ENCODE measurements at places on chromosomes 7 and 10.
A peak's percentile ranks its signal among the peaks of the same experiment; 100 is the strongest.

GRCh38 chr10:59011972-59012632, 164.3 kb upstream of the PHYHIPL start:
- DNase-seq, result peak; percentile 44

DNA sequence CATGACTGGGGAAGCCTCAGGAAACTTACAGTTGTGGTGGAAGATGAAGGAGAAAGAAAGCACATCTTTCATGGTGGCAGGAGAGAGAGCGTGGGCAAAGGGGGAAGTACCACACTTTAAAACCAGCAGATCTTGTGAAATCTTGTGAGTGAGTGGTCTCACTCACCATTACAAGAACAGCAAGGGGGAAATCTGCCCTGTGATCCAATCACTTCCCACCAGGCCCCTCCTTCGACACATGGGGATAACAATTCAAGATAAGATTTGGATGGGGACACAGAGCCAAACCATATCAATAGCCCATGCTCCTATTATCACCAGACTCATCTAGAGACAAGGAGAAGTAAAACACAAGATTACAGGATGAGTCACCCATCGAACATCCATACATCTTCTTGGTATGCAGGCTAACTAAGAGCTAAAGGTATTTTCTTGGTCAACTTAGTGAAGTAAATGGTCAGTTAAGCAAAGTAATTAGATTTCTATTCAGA, 55.3 kb upstream of the YAE1 start:
- DNase-seq, result no peak

DNA sequence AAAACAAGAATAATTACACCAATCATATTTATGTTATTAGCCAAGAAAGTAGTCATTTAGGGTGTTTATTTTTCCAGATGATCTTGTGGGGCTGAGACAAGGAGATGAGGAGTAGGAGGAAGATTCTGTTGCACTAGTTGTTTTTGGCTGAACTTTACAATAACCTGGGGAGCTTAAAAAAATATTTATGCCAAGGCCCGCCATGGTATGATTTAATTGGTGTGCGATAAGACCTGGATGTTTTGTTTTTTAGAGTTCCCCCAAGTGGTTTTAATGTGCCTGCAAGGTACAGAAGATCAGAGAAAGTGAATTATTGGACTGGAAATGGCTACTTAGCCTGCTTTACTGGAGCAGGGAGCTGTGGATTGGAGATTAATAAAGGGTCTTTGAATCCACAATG, 7.1 kb upstream of the ZNF282 start:
- DNase-seq, result no peak

DNA sequence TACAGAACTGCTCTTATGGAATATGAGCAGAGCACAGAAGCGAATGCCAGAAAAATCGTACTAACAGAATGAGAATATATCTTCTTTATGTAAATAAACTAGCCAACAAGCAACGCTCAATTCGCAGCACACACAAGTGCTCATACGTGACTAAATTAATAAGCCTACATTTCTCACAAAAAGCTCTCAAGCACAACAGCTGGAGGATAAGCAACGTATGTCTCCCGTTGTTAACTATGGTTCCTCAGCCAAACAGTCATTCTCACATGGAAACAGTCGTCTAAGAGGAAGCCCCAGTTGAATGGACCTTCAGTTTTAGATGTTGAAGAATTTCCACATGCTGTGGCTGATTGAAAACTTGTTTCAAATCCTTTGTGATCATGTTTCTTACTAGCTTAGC, 110.4 kb downstream of the PKD1L1 start:
- DNase-seq, result no peak

- DNase-seq, result no peak
Measured at GRCh38 chr10:96271016-96271815, at the start of gene BLNK. BLNK (minus strand) TSS chr10:96271569; CDS start chr10:96271398, 171 bp downstream.

DNA sequence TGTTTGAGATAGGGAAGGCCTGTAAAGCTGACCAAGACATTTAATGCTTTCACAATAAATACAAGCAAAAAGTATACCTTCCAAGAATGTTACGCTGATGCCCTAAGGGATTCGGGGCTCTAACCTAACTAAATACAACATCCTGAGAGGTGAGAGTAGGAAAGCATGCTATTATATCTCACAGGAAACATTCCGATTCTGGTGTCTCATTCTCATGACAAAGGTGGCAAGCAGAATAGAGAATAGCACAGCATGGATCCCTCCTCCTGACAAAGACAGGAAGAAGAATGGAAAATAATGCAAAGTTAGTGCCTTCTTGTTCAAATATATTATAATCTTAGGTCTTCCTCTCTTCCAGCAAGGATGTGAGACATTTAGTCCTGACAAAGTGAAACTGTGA, 504.3 kb downstream of the TFEC start:
- DNase-seq, result no peak

- DNase-seq, result no peak
Measured at GRCh38 chr7:35334506-35334905, 80.6 kb upstream of the TBX20 start.

DNA sequence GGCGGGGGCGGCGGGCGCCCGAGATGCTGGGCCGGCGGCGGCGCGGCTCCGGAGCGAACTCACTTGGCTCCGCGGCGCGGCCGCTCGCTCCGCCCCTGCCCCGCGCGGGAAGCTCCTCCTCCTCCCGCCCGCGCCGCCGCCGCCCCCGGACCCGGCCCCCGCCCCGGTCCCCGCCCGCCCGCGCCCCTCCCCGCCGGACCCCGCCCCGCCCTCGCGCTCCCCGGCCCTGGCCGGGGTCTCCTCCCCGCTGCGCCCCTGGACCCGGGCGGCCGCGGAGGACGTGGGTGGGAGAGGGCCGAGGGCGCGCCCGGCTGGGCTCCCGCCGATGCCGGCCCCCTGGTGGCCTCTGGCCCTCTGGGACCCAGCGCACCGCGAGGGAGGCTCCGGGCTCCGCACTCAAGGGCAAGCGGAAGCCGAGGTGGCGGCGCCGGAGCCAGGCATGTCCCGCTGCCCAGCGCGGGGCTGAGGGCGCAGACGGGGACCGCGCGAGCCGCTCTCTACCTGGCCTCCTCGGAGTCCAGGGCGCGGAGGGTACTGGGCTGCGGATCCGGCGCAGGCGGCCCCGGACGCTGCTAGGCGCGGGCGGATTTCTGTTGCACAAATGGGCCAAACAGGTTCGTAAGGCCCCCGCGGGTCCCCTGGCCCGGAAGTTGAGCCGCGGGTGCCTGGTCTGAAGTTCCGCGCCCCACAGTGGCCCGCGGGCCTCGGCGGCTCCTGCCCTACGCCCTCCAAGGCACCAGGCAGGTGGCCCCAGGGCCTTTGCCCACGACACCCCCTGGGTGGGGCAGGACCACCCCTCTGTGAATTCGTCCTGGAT, at the start of gene TCERG1L:
Gene TCERG1L (minus strand): TSS at position 61 of the 817 bp plus-strand sequence. CDS start 86 bp downstream, outside the sequence.
- DNase-seq, result peak; percentile 8

- DNase-seq, result no peak
Measured at GRCh38 chr10:131810805-131811629, 89.8 kb upstream of the PPP2R2D start.

DNA sequence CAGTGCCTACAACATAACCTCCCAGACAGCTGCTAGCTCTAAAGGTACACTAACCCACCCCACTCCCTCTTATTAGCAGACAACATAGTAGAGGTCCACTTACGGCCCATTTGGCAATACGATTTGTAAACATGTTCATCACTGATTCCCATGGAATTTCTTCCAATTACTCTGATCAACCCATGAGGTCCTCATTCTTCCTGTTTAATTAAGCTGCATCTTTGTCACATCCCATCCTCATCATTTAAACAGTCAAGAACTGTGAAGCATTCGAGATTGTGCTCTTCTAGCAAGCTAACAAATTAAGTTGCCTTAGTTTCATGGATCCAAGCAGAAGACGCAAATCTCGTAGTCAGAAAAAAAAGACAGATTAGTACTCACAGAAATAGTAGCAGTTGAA, 622.2 kb upstream of the VSTM2A start:
- no peak for DNase-seq

- no peak for DNase-seq
Measured at GRCh38 chr7:135224027-135224426, 9.6 kb upstream of the STRA8 start.

GRCh38 chr10:84590327-84591193, 262.2 kb downstream of the CCSER2 start:
- no peak for DNase-seq

DNA sequence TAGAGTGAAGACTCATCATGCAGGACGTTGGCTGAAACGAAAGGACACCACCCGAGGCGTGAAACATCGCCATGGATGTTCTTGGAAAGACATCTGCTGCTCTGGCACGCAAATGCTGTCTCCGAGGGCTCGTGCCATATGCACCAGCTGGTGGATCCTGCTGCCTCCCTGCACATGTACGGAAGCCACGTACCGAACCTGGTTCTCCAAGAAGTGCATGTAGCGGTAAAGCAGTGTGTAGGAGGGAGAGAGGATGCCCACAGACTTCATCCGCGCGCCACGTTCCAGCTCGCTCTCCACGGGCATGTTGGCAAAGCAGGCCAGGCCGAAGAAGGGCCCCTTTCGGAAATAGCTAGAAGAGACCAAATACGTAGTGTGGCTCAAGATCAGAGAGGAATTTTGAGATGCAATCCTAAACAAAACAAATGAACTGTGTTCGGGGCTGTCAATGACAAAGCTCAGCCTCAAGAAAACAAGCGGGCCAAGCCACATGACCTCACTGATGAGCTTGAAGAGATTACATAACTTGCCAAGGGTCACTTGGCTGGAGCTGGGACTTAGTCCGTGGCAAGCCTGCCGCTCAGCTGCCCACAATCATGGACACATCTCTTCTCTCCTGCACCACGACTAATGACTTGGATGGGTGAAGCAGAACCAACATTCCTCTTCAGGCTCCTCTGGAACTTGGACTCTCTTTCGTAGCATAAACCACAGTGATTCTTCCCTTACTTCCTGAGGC, 16.5 kb downstream of the DENND11 start:
- no peak for DNase-seq

DNA sequence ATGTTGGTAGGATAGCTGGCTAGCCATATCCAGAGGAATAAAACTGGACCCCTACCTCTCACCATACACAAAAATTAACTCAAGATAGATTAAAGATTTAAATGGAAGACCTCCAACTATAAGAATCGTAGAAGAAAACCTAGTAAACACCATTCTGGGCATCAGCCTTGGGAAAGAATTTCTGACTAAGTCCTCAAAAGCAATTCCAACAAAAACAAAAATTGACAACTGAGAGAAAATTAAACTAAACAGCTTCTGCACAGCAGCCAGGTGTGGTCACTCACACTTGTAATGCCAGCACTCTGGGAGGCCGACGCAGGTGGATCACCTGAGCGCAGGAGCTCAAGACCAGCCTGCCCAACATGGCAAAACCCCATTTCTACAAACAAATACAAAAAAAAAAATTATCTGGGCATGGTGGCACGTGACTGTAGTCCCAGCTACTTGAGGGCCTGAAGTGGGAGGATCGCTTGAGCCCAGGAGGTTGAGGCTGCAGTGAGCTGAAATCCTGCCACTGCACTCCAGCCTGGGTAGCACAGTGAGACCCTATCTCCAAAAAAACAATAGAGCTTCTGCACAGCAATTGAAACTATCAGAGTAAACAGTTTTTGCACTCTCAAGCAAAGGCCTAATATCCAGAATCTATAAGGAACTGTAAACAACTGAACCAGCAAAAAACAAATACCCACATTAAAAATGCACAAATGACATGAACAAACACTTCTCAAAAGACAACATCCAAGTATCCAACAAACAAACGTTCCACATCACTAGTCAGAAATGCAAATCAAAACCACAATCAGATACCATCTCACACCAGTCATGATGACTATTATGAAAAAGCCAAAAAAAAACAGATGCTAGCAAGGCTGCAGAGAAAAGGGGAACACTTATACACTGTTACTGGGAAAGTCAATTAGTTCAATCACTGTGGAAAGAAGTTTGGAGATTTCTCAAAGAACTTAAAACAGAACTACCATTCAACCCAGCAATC, 4.8 kb downstream of the CRPPA start:
- no peak for DNase-seq

- no peak for DNase-seq
Measured at GRCh38 chr10:77974396-77975074, 48.0 kb upstream of the DLG5 start.

GRCh38 chr10:69014171-69014570, 25.6 kb downstream of the KIFBP start:
- DNase-seq, result no peak

GRCh38 chr7:69635555-69636185, 37.4 kb downstream of the AUTS2 start:
- no peak for DNase-seq

- no peak for DNase-seq
Measured at GRCh38 chr10:132838346-132838970, 52.5 kb upstream of the NKX6-2 start.

GRCh38 chr7:44141221-44141850, at the start of gene MYL7:
MYL7 (minus strand) TSS chr7:44141332; CDS start chr7:44141305, 27 bp downstream.
- DNase-seq, result no peak

DNA sequence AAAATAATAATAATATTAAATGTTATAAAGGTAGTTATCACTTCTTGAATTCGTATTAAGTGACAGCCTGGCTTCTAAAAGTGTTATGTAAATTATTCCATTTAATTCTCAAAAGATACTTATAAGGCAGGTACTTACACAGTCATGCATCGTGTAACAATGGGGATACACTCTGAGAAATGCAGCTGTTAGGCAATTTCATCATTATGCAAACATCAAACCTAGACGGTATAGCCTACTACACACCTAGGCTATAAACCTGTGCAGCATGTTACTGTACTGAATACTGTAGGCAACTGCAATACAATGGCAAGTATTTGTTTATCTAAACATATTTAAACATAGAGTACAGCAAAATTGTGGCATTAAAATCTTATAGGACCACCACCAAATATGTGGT, 1.5 kb downstream of the IFIT1 start:
- no peak for DNase-seq

GRCh38 chr10:49629431-49629881, 15.6 kb downstream of the CHAT start:
- DNase-seq, result no peak

DNA sequence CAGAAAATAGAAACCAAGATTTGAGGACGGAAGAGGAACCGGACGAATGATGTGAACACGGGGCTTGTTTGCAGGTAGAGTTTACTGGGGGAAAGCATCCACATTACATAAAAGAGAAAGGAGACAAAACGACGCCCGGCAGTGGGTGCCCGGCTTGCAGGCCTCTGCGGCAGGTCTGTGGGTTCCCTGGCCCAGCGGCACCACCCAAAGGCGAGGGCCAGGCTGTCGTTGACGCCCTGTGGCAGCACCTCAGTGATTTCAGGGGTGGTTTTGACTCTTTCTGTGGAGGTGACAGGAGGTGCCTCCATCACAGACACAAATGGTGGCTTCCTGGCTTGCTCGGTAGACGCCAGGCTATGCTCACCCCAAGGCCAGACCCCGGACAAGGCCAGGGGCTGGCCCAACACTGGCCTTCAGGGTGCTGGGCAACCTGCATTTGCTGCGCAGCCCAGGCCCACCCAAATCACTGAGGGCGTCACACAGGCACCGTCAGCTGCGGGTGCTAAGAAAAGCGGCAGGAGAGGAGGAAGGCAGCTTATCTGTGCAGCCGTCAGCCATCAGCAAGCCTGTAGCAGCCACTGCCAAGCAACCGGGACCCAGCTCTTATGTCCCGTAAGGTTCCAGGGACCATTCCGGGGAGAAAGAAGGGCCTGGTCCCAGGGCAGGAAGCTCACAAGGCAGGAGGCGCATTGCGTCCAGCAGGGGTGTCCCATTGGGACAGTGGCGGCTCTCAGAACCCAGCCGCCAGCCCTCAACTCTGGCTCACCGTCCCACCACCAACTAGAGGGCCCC, 230.3 kb downstream of the PTPRN2 start:
- no peak for DNase-seq

All from NCI-H1930 (cell line).